ENCODE measurements at places on chromosomes 6 and 20.

DNA sequence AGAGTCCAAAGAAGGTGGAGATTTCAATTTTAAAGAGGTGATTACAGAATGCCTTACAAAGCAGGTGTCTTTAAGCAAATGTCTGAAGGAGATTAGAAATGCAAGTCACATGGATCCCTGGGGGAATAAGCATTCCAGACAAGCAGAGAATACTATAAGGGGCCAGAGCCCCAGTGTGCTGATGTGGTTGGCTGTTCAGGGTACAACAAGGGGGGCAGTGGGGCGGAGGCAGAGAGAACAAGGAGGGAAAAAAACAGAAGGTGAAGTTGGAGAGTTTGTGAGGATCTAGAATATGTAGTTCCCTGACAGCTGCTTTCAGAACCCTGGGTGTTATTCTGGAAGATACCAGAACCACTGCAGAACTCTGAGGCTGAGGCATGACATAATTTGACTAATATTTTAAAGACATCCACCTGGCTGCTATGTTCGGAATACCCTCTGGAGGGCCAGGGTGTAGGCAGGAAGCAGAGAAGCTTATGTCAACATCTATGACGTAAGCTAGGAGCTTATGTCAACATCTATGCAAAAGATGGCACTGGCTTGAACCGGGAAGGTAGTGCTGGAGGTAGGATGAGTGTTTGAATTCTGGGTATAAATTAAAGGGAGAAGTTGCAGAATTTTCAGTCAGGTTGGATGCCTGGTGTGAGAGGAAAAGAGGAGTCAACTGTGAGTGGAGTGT lies 276.3 kb upstream of the AGPAT4 start:
- peak; percentile 30 for DNase-seq

DNA sequence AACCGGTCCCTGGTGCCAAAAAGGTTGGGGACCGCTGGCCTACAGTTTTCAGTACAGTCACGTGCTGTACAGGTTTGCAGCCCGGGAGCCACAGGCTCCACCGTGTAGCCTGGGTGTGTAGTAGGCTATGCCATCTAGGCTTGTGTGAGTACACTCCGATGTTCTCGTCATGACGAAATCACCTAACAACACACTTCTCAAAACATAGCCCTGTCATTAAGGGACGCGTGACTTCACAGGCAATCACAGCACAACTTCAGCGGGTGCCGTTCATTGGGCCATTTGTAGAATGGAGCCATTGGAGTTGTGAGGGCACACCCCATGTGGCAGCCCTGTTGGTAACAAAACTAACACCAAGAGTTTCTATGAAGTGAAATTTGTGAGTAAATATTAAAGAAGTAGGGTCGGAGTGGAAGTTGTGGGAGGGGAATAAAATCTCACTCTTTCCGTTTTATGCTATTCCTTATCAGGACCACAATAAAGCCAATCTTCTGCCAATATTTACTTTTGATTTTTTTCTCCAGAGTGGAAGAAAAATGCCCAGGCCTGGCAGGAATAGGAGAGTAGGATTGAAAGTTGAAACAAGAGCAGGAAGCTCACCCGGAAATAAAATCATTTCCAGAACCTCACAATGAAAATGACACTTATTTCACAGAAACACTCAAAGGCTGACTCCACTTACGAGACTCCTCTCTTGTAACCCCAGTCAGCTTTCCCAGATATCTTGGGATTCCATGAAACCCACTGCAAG lies 63.7 kb upstream of the PTPN1 start:
- no peak for DNase-seq

- peak; percentile 69 for DNase-seq
These were observed 2.6 kb downstream of the ASF1A start for GRCh38 chr6:118896339-118897136.

DNA sequence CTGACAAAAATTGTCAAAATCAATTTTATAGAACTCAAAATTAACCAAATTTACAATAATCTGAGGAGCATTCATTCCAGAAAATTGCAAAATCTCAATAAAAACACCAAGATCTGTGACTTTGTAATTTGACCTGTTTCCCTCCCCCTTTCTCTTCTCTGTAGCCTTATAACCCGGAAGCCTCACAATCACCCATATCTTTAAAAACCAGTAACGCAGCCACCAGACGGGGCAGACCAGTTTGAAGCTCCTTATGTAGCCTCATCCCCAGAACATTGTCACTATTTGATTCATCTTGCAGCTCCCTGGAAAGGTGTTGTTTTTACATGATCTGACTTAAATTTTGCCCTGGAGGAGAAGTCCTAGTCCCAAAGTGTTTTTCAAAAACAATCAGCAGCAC lies 27.5 kb upstream of the TGM6 start:
- DNase-seq = no peak

DNA sequence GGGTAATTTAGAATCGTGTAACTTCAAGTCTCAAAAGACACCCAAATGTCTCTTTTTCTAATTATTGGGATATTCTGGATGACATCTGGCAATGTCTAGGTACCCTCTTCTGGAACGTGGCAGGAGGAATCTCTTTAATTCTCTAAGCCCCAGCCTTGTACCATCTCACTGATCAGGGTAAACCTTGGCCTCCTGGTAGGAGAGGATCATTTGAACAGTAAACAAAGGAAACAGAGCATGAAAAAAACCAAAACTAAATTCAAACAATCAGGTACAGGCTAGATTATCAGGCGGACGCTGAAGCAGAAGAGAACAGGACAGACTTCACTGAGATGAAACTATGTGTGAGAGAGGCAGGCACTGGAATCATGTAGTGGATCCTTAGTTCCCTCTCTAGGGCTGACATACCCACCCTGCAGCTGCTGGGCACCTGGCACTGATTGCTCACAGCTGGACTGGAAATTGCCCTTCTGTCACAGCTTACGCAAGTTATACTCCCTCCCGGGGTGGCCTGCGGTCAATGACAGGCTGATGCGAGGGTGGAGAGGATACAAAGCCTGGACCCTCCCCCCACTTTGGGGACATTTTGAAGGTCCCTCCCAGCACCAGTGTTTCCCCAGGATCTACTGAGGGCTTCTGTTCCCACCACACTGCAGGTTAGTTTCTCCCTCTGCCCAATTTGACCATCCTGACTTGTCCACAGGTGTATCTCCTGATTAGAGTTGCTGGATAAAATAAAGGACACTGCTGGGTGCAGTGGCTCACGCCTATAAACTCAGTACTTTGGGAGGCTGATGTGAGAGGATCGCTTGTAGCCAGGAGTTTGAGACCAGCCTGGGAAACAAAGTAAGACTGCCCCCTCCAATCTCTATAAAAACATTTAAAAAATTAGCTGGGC lies 20.6 kb upstream of the ZBTB24 start:
- DNase-seq = no peak

- DNase-seq = peak; percentile 58
These were observed 47.4 kb downstream of the TRMT11 start for GRCh38 chr6:126033696-126034095.

- no peak for DNase-seq
These were observed 275.3 kb downstream of the HIVEP2 start for GRCh38 chr6:142669471-142670351.

GRCh38 chr20:37838769-37839431 lies 64.0 kb upstream of the VSTM2L start:
- no peak for DNase-seq

DNA sequence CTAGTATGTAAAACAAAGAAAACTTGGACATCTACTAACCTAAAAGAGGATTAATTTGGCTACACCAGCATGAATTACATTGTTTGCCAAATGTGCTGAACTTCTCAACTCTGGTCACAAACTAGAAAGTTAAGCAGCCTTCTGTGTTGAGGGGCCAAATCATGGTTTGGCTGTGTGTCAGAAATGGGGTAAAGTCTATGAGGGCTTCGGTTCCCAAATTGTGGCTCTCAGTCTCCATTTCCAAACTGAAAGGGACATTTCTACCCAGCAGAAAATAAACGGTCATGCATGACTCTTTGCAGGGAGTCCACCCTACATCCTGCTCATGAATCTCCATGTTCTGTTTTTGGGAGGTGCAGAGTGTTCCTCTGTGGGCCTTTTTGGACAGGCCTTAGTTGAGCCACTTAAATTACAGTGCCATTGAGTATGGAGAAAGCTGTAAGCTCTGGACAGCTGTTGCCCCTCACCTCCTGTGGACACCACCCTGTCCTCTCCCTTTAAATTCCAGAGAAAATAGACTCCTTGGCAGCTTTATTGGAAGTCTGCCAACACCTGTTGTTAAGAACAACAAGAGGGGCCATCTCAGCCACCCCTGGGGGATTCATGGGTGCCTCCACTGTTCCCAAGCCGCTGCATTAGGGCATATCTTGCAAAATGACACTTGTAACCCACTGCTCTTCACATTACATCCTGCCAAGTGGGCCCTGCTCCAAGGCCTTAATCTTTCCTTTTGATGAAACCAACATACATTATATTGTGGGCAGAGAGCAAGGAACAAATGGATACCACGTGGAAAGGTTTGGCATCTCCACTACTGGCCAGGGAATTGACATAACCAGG lies 27.5 kb upstream of the SNRPC start:
- no peak for DNase-seq

DNA sequence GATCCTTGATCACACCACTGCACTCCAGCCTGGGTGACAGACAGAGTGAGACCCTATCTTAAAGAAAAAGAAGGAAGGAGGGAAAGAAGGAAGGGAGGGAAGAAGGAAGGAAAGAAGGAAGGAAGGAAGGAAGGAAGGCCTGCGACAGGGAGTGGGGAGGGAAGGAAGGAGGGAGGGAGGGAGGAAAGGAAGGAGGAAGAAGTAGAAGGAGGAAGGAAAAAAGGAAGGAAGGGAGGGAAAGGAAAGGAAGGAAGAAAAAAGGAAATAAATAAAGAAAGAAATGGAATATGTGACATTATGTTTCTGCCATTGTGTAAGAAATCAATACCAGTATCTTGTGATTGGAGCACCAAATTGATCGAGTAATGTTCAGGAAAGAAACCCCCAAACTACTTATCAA lies 16.2 kb downstream of the PHACTR2 start:
- no peak for DNase-seq

DNA sequence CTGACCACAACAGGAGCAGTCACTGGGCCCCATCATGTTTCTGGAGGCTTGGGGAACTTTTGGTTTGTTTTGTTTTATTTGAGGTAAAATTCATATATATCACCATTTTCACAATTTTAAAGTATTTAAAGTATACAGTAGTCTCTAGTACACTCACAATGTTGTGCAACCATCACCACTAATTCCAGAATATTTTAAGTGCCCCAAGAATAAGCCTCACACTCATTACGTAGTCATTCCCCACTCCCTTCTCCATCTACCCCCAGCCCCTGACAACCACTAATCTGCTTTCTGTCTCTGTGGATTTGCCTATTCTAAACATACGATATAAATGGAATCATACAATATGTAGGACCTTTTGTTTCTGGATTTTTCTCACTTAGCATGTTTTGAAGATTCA lies 29.0 kb downstream of the RTN4IP1 start:
- DNase-seq = no peak

DNA sequence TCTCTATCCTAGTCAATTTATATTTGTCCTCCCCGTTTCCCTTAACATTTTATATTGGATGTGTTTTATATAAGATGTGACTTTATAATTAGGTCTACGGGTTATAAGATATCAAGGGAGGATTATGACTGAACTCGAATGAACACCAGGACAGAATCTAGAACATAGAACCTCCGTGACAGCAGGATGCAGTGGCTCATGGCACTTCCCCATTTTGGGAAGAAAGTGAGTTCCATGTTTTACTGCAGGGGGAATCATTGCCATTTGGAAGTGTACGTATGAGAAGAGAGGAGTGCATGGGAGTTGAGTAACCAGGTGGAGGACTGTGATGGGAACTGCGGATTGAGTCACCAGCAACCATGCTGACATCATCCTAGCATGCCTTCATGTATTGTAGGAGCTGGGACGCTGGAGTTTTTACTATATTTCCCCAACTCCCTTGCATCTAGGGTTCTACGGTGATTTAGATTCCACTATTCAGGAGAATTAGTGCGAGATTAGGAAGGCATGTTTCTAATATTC lies 56.1 kb upstream of the FOXC1 start:
- DNase-seq = no peak

DNA sequence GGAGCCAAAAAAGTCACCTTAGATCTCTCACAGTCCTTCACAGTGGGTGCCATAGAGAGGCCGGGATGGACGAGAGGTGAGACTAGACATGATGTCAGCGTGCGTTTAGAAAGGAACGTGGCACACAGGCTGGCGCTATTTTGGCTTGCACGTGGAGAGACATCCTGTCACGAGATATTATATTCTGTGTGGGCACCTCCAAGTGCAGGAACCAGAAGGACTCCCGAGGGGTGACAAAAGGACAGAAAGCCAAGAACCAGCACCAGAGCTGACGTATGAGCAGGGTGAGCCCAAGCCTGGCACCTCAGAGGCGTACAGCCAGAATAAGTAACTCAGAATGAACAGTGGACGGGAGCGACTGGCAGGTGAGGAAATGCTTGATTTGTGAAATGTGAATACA lies 49.9 kb upstream of the QKI start:
- no peak for DNase-seq

GRCh38 chr20:14336686-14337085 lies 726 bp downstream of the FLRT3 start:
- peak; percentile 38 for DNase-seq

DNA sequence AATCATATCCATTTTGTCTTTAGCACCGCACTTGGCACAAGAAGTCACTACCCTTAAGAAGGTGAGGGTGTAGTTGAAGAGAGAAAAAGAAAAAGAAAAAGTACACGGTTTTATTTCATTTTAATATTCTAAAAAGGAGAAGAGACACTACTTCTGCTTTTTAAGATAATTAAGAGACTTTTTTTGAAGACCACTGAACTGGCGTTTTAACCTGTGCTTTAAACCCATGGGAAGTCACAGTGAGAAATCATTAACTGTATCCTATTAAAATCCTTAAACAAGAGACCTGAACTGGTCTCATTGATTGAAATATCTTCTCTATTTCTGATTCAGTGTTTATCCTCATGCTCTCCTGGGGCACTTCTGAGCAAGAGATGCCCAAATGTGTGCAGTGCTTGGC lies 243.5 kb downstream of the TMEM242 start:
- DNase-seq = no peak

DNA sequence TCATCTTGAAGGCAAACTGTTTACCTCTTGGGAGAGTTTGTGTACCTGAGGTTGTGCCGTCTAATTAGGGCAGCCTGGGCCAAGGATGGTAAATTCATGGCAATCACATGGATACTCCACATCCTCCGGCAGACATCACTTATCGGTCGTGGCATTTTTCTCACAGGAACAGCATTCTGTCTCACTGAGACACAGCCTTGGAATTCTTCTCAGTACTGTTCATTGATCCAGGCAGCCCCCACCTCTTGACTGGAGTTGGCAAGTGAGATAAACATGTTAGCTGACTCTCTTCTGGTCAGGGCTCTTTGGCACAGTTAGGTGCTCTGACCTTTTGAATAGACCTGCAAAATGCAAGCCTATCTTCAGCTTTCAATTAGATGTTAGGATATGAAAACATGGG lies 511.4 kb upstream of the FLRT3 start:
- DNase-seq = no peak

DNA sequence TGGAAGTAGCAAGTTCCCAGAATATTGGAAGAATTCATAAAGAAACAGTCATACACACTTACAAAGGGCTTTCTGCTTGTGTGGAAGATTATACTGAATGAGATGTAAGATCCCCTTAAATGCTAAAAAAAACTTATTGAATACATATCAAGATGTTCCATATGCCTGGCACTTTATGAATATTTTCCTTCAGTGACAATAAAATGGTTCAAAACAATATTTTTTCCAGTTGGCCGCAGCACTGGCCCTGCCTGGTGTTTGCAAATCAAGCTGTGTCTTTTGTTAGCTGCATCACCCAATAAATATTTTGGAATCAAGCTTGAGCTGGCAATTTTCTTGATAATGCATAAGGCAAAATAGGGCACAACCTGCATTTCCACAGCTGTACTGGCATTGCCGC lies 51.2 kb downstream of the CFAP61 start:
- no peak for DNase-seq

- no peak for DNase-seq
These were observed 971 bp downstream of the NFKBIE start for GRCh38 chr6:44264154-44265006.

Data from SW480 (cell line).